ENCODE measurements at places on chromosomes 4 and X. TPM values are rescaled to one million over a fixed set of nuclear protein-coding genes. Genes with fewer than 3 reads are reported as not detected.

Gene CXCL11
- not detected for polyA plus RNA-seq

Gene AGTR2
- not detected for polyA plus RNA-seq

Gene FAM236A
- polyA plus RNA-seq: not detected

Gene MTMR8
- polyA plus RNA-seq: 5.6 TPM

Gene ABLIM2
- 1.2 TPM for polyA plus RNA-seq

Gene GPR50
- not detected for polyA plus RNA-seq

Gene SLC30A9
- 45.0 TPM for polyA plus RNA-seq

Gene ZCCHC18
- polyA plus RNA-seq: 4.6 TPM

Gene ASB9
- 0.29 TPM for polyA plus RNA-seq

GRCh38 chr4:54746218-54746617, 88.5 kb downstream of the KIT start:
- DNase-seq: no peak

DNA sequence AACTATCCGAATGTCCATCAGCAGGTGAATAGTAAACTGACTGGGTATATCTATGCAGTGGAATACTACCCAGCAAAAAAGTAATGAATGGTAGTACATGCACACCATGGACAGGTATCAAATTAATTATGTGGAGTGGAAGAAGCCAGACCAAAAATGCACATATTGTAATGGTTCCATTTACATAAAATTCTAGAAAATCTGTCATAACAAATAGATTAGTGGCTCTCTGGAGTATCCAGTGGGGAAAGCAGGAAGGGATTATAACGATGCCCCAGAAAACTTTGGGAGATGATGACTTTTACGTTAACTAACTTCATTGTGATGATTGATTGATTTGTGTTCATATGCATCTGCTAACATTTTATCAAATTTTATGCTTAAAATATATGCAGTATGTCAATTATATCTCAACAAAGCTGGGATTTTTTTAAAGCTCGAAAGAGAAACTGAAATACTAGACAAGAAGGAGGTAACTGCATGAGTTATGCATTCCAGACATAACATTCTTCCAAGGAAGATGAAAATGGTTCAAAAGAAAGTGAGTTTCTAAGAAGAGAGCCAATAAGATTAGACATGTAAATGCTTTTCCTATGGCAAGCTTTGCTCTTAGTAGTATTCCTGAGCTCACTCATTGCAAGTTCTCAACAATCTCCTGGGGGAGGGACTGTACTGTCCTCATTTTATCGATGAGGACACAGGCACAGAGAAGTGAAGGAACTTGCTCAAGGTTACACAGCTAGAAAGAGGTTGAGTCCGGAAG, 58.6 kb upstream of the MSX1 start:
- DNase-seq: no peak

- DNase-seq: no peak
Observed at GRCh38 chr4:7807351-7807921, 132.2 kb downstream of the AFAP1 start.

DNA sequence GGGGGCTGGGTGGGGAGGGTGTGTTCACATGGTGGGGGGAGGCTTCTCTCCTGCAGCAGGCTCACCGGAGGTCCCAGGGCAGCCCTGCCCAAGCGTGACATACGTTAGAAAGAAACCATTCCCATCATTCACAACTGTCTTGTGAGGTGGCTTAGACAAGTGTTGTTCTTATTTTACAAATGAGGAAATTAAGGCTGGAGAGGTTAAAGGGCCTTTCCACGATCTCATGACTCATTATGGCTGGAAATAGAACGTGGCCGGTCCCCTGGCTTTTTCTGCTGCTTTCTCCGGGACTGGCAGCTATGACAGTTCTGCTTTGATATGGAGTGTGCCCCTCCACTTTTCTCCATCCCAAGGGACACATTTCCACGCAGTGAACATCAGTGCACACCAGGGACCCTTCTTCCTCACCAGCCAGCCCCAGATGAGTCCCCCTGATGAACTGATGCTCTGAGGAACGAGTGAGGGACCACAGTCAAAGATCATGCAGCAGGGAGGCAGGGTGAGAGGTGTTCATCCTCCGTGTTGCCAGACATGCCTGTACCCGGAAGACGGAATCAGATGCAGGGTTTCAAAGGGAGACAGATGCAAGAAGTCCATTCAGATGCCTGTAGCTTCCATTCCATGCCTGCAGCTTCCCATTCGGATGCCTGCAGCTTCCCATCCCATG, 64.0 kb upstream of the ACSL1 start:
- DNase-seq: no peak

- DNase-seq: no peak
Observed at GRCh38 chr4:119781044-119781443, 152.4 kb upstream of the PDE5A start.

GRCh38 chr4:139438141-139438540, 15.8 kb upstream of the RAB33B start:
- no peak for DNase-seq

- DNase-seq: no peak
Observed at GRCh38 chr4:60812811-60813210, 387.3 kb upstream of the ADGRL3 start.

GRCh38 chrX:153991013-153991580, 18.5 kb downstream of the TMEM187 start:
- DNase-seq: no peak

DNA sequence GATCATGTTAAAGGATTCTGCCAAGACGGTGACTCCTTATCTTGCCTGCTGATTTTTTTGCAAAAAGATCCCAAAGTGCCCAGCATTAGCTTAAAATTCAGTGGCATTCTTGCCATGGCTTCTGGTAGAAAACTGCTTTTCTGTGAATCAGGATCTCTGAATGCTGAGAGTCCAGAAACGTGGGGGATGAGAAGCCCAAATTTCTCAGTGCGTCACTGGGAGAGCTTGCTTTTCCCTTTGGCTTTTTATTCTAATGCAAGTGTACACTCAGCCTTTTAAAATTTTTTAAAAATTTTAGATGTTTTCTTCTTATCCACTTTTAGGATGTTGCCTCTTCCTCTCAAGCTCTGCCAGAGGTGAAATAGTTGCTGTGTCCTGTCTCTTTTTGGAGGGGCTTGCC, 98.4 kb downstream of the TLL1 start:
- DNase-seq: no peak

- no peak for DNase-seq
Observed at GRCh38 chr4:150021483-150021882, 56.8 kb upstream of the DCLK2 start.

- DNase-seq: no peak
Observed at GRCh38 chrX:123324625-123325024, 140.5 kb downstream of the GRIA3 start.

GRCh38 chrX:72306085-72306801, 529 bp upstream of the CITED1 start:
- DNase-seq: no peak

DNA sequence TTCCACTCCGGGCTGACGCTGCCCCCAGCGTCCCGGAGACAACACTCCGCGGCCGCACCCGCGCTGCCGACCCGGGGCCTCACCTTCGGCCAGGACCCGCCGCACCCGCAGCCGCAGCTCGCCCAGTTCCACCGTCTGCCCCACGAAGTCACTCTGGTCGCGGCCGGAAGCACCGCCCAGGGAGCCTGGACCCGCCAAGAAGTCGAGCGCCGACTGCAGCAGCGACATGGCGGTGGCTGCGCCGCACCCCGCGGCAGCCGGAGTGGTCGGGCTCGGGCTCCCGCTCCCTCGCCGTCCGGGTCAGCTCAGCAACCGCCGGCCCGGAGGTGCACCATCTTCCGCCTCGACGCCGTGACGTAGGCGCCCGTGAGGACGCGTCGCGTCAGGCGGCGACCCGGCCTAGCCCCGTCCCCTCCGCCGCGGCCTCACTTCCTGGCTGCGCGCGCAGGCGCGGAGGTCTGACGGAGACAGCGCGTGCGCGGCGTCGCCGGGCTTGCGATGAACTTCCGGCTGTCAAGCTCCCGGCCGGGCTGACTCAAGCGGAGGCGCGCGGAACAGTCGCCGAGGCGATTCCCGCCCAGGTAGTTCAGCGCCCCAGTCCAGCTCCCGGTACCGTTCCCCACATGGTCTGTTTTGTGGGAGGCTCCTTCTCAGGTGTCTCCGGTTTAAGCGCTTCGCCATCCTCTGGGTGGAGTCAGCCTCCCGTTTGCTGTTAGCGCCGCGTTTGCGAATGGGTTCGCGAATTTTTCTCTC, at the start of the genes GAK and TMEM175:
Gene GAK, minus strand, starts transcription at position 357 of the 753 bp plus-strand sequence. Its CDS starts 129 bp downstream, at position 228.
Gene TMEM175, plus strand, starts transcription at position 501 of the 753 bp plus-strand sequence. CDS start 15,280 bp downstream, outside the sequence.
- peak; percentile 95 for DNase-seq

- DNase-seq: no peak
Observed at GRCh38 chr4:154579927-154580326, 10.6 kb downstream of the FGA start.

- DNase-seq: no peak
Observed at GRCh38 chr4:40918330-40918729, 168.6 kb downstream of the NSUN7 start.

- DNase-seq: no peak
Observed at GRCh38 chr4:95835672-95836071, 4.2 kb upstream of the PDHA2 start.

- DNase-seq: no peak
Observed at GRCh38 chr4:183101956-183102480, 3.0 kb downstream of the WWC2 start.

DNA sequence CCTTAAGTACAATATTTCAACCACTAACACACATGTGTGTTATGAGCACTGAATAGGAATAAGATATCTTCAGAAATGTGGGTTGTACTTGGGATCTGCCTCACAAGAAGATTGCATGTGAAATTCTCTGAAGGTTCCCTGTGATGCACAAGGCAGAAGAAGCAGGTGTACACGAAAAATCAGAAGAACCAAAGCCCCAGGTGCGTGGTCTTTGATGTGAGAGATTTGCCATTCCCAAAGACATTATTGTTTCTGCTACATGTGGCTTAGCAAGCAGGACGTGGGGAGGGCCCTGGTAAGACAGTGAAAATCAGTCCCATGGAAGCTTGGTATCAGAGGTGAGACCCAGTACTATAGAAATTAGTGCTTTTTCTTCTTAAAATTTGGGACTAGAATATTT, 13.0 kb upstream of the SPRY1 start:
- no peak for DNase-seq

- no peak for DNase-seq
Observed at GRCh38 chr4:163395758-163396157, 52.1 kb downstream of the NPY5R start.

DNA sequence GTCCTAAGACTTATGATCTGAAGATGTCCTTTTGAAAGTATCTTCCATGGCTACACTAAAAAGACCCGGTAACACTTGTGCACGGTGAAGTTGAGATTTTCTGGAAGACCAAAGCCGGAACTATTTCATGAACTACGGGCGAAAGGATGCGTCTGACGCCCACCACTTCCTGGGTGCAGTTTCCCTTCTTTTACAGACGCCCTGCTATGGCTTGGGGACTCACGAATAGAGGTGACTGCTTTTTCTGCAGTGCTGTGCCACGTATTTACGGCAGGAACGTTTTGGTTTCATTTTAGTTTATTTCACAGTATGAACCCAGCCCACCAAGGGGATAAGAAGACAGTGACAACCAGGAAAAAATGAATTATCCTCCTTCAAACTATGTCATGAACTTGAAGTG, 180.4 kb downstream of the AFAP1 start:
- peak; percentile 90 for DNase-seq

DNA sequence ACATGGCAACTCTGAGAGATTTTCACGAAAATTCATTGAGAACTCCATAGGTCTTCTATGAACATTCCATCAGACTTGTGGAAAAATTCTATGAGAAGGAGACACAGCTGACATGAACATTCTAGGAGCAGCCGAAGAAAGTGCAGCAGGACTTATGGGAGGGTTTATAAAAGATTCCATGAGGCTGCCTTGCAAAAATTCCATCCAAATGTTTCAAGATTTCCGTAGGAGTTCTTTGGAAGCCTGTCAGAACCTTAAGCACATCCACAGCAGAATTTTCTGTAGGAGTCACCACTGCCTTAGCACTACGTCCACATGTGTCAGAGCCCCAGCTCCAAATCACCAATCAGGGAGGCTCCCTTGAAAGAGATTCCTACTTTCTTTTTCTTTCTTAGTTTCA, 67.0 kb upstream of the MSX1 start:
- no peak for DNase-seq

GRCh38 chrX:153775293-153776119, 5.3 kb upstream of the SRPK3 start:
- DNase-seq: no peak

DNA sequence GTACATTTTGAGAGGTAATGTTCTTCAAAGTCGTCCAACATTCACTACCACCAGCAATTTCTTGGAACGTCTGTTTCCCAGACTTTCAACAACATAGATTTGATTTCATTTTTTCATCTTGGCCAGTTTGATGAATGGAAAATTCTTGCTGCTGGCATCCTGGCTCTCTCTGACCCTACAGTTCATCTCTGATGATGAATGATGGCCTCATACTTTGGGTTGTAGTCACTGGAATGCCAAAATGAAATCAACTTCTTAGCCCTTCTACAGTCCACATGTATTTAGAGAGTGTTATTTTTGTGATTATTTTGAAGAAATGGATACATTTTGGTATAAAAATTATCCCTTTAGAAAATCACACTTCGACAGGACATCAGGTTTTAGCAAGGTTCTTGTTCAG, 8.8 kb downstream of the CHST7 start:
- DNase-seq: no peak

- no peak for DNase-seq
Observed at GRCh38 chrX:130555341-130555740, 153.6 kb downstream of the RBMX2 start.

DNA sequence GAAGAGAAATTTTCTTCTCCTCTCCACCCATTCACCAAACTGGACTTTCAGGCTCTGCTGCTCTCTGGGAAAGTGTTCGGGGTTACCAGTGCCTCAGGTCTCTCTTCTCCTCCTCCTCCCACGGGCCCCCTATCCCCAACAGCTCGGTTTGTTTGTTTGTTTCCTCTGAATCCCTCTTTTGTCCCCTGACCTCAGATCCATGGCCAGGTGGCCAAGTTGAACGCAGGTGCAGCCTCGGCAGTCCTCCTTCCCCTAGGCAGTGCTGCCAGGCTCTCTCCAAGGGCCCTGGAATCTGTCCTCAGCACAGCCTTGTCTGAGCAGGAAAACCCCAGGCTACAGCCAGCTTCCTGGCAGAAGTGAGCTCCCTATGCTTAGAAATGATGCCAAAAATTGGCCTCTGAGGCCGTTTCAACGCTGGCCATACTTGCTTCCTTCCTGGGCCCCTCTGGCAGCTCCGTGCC, 60.0 kb downstream of the FHDC1 start:
- DNase-seq: no peak

- no peak for DNase-seq
Observed at GRCh38 chrX:131288738-131289511, at the start of gene IGSF1. Gene IGSF1 (minus strand): TSS chrX:131289306. CDS start chrX:131286674, 2,632 bp downstream.

DNA sequence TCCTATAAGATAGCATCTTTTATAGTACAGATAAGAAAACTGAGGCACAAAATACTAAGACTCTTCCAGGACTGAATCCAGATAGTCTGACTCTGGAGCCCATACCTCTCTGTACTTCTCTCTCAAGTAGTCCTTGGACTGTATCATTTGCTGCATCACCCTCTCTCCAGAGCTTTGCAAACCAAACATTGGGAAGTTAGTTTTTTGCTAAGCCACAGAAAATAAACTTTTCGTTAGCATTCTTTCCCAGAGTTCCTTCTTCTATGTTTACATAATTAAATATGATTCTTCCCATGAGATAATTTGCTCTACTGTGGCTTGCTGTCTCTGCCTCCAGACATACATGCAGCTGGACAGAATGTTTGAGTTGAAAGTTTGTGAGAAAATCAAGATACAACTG, 22.0 kb downstream of the PPEF2 start:
- DNase-seq: no peak
